NCI-H146 (cell line): ENCODE measurements at places on chromosomes 2 and 18.

DNA sequence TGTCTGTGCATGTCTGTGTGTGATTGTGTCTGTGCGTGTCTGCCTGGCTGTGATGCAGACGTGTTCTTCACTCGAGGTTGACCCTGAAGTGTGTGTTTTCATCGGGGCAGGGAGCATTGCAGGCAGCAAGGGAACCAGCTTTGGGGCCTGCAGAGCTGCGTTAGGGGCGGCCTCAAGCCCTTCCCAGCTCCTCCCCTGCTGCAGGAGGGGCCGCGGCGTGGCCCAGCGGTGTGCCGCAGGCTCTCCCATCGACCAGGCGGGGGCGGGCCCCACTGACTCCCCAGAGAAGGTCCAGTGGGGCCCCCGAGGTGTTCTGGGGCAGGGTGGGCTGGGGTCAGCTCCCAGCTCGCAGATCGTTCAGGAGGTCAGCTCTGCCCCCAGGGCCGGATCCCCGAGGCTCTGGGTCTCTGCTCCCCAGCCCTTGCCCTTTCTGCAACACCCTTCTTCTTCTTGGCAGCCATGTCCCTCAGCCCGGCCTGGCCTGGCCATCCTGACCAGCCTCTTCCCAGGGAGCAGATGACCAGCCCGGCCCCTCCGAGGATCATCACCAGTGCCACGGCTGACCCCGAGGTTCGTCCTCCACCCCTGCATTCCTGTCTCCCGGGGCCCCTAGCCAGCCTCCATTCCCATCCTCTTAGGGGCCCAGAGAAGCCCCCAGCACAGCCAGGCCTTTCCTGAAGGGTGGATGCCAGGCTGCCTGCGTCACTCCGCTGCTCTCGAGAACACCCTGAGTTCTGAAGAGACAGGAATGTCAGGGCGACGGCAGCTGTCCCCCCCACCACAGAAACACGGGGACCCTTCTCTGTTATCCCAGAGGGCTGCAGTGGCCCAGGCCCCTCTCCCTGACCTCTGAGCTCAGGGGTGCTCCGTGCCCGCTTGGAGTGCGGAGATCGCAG, 11.1 kb upstream of the KLHL30 start:
- peak; percentile 42 for DNase-seq

GRCh38 chr2:104430359-104430740, 423.6 kb upstream of the POU3F3 start:
- no peak for DNase-seq

DNA sequence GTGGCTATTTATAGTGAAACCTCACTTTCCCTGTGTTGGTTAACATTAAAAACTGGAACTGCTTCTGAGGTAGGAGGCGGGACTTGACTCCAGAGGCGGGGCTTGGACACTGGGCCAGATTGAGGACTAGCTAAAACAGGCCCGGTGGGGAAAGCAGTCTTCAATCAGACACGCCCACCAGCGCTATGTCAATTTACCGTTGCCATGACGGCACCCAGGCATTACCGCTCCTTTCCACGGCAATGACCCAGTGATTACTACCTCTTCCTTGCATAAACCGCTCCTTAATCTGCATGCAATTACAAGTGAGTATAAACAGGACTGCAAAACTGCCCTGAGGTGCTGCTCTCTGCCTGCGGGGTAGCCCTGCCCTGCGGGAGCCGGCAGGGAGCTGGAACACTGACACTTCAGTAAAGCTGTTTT, 35.3 kb downstream of the LRRFIP1 start:
- peak; percentile 92 for DNase-seq

- DNase-seq = no peak
Measured at GRCh38 chr18:73735836-73736235, 411.8 kb downstream of the FBXO15 start.

DNA sequence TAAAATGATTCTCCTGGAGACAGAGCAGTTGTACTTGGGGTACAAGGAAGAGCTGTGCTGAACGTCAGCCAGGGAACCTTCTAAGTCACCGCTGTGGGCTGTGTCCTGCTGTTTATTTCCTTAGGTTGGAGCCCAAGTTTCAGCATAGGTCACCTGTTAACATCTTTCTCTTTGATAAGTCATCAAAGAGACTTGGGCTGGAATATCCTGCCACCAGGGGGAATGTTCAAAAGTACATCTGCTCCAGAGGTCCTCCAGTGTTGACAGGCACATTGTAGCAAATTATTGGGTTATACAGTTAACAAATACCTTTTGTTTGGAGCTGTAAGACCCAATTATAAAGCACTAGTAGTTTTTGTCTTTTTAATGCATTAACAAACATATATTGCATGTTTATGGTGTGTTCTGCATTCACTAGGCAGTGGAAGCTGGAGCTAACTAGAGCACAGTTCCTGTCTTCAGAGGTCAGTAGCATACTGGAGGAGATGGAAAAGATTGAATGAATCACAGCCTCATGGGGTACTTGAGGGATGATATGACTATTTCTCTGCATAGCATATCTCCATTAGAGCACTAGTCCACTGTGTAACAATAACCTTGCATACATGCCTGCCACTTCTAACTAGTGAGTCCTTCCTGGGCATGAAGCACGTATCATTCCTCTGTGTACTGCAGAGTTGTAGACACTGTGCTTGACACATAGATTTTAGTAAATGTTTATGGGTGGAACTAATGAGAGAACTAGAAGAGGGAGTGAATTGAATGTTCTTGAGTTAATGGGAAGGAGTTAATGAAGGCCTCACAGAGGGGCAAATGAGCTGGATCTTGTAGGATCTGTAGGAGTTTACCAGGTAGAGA, 182.1 kb downstream of the AGAP1 start:
- DNase-seq = no peak

- DNase-seq = peak; percentile 67
Measured at GRCh38 chr2:143390171-143390570, 261.0 kb downstream of the ARHGAP15 start.

GRCh38 chr18:34807106-34807796, 97.2 kb downstream of the DTNA start:
- DNase-seq = no peak

- no peak for DNase-seq
Measured at GRCh38 chr18:31746396-31746795, 14.3 kb downstream of the SLC25A52 start.

GRCh38 chr2:85163675-85164074, 30.5 kb downstream of the TCF7L1 start:
- no peak for DNase-seq

- no peak for DNase-seq
Measured at GRCh38 chr2:230925443-230925878, 419 bp upstream of the GPR55 start.

DNA sequence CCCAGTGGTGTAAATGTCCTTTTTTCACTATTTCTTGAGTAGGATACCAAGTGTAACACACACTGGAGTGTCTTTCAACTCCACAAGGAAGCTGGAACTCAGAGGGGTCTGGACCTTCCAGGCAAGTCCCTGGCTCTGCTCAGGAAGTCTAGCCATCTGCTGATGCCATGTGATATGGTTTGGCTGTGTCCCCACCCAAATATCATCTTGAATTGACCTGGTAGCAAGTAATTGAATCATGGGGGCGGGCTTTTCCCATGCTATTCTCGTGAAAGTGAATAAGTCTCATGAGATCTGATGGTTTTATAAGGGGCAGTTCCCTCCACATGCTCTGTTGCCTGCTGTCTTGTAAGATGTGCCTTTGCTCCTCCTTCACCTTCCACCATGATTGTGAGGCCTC, 99.4 kb upstream of the CDC42EP3 start:
- no peak for DNase-seq

DNA sequence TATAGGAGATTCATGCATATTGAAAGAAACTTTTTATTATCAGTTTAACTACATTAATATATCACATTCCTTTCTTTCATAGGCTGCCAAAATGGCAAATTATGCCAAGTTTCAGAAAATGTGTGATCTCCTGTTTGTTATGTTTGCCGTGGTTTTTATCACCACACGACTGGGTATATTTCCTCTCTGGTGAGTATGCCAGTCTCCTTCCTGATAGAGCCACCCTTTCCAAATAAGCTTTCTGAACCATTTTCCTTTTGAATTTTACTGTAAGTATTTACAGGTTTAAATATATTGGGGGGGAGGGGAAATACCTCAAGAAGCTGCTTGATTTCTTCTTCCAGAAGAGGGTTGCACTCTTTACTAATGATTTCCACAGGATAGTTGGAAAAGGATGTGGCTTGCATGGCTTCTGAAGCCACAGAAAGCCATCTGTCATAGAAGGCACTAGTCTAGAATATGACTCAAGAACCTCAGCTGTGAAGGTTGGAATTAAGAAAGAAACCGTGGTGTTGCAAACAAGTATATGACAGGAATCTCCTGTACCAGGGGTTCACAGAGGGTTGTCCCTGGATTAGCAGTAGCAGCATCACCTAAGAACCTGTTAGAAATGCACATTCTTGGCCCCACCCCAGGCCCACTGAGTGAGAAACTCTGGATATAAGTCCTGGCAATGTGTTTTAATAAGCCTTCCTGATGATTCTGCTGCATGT, 84.5 kb upstream of the NOSTRIN start:
- no peak for DNase-seq

DNA sequence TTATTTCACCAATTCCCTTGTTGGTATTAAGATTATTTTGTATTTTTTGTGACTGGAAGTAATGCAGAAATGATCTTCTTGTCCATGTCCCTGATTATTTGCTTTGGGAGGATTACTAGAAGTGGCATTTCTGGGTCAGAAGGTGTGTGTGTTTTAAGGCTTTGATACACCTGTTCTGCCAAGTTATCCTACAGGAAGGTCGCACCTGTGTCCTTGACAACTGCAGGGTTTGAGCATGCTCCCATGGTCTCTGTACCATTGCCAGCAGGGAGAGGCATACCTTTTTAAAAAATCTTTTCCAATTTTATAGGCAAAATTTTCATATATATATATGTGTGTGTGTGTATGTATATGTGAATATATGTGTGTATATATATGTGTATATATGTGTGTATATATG, 29.7 kb downstream of the KDM3A start:
- no peak for DNase-seq

DNA sequence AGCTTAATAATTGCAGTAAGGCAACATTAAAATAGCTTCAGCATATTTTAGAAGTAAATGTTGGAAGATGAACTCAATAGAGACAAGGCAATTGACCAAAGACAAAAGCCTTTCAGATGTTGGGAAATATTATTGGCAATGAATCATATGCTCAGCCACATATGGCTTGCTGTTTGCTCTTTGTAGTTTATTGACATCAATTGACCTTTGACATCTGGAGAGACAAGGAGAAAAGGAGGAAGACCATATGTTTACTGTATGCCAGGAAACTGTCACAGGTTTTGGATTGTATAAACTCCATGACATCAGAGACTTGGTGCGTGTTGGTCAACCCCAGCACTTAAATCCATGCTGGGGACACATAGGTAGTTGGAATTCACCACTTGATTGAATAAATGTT, 60.6 kb upstream of the SLC16A14 start:
- DNase-seq = no peak

GRCh38 chr2:171583566-171583965, 61.3 kb downstream of the CYBRD1 start:
- no peak for DNase-seq

DNA sequence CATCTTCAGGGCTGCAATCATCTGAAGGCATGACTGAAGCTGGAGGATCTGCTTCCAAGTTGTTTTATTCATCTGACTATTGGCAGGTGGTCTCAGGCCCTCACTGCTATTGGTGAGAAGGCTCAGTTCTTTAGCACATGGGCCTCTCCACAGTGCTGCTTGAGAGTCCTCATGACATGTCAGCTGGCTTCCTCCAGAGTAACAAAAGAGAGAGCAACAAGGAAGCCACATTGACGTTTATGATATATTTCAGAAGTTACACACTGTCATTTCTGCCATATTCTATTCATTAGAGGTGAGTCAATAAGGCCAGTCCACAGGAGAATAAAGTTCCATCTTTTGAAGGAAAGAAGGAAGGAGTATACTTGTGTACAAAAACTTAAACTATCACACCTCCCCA, 7.9 kb upstream of the SIGLEC15 start:
- DNase-seq = no peak

DNA sequence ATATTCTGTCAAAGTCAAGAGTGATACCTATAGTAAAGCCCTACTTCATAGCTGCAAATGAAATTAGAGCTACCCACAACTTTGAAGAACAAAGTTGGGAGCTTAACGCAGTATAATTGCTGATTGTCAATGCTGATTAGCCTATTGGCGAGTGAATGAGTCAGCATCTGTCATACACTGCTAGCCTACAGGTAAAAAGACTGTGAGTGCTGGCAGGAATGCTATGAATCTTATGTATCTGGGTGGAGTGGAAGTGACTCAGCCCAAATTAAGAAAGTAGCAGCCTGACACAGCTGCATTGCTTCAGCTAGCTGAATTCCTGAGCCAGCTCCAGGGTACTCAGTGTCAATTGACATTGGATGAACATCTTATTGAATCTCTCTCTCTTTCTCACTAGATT, 179.4 kb upstream of the DCC start:
- no peak for DNase-seq

DNA sequence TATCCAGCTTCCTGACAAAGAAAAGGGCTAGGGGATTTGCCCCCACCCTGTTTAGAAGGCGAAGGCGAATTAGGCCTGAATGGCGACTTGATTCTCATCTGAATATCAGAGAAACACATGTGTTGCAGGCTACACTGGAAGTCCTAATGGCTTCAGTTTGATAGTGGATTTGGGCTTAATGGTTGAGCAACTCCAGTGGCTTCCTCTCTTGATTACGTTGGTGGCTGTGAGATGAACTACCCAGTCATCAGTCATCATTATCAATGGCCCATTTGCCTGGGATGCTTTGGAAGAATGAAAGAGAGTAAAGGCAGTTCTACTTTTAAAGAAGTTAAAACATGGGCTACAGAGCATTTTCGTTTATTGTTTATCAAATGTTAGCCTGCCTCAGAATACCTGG, 60.9 kb upstream of the IL1R1 start:
- no peak for DNase-seq

DNA sequence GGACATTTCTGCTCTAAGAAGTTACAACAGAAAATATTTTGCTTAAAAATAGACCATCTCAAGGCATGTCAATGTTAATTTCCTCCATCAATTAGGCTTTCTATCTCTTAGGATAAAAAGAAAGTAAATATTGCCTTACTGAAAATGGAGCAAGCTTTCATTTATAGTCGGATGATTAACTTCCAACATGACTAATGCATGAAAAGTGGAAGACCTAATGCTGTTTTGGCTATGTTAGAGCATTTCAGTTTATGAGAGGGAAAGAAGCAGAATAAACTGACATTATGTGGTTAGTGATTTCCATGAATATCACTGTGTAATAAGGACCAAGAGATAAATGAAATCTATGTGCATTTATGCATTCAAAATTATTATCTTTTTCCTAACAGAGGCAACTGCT, 475.2 kb upstream of the UBE2E3 start:
- DNase-seq = no peak
